Esophagus squamous epithelium (tissue), 5 donors: ENCODE measurements at places on chromosomes 12 and 14.

GRCh38 chr14:82190742-82191141, 657.1 kb upstream of the SEL1L start:
- DNase-seq: no peak

- DNase-seq: no peak
Observed at GRCh38 chr14:91094772-91095171, 19.1 kb upstream of the DGLUCY start.

- DNase-seq: no peak
Observed at GRCh38 chr12:59344224-59344623, 251.6 kb upstream of the SLC16A7 start.

GRCh38 chr12:62588916-62589315, 122.3 kb downstream of the MON2 start:
- no peak for DNase-seq

GRCh38 chr12:27555925-27556778, 32.1 kb downstream of the PPFIBP1 start:
- no peak for DNase-seq

DNA sequence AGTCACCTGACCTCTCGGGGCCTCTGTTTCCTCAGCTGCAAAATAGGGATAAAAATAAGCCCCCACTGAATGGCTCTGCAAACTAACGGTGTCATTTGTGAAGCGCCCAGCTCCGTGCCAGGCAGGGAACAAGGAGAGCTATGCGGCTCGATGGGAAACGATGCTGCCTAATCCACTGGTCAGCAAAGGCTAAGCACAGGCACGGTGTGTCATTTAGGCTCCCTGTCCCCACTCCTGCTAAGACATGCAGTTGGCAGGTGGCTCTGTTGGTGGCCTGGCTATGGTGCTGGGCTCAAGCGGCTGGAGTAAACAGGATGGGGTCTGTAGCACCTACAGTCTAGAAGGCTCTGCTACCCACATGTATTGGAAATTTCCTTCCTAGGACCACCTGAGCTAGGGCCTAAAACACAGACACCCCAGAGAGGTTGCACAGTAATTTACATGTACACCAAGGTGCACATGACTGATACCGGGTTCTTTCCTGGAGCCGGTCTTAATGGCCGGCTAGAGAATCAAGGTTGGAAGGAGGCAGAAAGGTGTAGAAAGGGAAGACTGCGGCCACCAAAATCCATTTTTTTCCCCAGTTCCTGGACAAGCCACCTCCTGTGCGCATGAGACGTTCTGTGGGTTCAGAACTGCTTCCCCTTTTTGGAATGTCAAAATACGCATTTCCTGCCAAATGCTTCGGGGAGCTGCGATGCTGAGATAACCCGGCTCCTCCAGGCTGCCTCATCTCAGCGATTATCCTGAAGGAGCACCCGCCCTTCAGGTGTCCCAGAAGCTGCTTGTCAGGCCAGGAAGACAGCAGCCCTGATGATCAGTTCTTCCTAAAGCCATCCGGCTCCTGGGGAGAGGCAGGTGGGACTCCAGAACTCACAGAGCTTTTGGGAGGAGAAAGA, 1.0 kb downstream of the CACNA2D4 start:
- DNase-seq: no peak

DNA sequence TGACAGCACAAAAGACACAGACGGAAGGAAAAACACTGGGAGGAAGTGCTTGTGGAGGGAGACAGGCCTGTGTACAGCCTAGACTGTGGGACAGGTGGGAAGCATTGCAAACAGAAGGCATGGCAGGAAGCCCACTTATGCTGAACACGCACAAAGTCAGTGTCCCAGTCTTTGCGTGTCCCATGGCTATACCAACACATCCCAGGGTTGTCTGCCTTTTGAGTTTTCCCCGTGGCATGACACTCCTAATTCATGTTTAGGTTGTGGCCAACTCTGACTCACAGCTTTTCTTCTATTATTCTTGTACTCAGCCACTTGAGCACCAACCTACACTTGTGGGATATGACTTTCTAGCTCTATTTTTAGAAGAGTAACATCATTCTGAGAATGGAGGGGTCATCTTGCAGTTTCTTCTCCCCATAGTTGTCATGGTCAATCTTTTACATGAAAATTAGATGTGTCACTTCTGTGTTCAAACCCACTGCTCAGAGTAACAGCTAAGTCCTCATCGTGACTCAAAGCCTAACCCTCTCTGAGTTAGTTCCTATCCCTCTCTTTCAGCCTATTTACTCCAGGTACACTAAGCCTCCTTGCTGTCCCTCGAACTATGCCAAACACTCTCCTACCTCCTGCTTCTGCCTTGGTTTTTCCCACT, 27.5 kb upstream of the JPH4 start:
- no peak for DNase-seq

- DNase-seq: no peak
Observed at GRCh38 chr14:53567236-53567780, 389.3 kb downstream of the BMP4 start.

GRCh38 chr12:28879379-28879778, 269.7 kb upstream of the FAR2 start:
- DNase-seq: no peak

DNA sequence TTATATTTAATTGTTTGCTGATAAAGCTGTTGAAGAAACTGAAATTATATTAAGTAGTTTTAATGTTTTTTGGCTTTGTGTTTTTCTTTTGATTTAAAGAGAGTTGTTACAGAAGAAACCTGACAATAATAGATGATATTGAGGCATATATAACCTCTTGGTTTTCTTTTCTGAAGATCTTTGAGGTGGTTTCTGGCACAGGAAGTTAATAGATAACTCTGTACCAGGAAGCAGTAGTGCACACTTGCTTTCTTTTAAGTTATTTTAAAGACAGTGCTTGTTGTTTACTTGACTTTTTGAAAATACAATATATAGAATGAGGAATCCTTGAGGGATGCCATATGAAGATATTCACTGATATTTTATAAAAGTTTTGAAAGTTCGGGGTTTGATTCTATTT, 209.0 kb upstream of the FBXO33 start:
- no peak for DNase-seq

- DNase-seq: no peak
Observed at GRCh38 chr12:92134638-92135274, 10.9 kb downstream of the BTG1 start.

DNA sequence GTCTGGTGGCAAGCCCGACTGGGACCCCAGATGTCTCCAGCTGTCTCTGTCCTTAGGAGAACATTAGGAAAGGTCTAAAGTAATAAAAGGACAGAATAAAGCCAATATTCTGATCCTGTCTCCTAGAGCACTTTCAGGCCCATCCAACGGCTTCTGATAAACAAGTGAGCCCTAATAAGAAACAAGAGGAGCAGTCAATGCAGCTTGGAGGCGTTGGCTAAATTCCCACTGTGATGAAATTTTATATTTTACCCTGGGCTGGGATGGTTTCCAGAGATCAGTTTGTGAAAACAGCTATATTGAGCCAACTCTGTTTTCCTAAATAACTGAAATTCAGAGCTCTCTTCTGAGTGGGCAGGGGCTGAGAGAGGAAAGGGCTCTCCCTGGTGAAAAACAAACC, 55.5 kb upstream of the SRRM4 start:
- DNase-seq: no peak

DNA sequence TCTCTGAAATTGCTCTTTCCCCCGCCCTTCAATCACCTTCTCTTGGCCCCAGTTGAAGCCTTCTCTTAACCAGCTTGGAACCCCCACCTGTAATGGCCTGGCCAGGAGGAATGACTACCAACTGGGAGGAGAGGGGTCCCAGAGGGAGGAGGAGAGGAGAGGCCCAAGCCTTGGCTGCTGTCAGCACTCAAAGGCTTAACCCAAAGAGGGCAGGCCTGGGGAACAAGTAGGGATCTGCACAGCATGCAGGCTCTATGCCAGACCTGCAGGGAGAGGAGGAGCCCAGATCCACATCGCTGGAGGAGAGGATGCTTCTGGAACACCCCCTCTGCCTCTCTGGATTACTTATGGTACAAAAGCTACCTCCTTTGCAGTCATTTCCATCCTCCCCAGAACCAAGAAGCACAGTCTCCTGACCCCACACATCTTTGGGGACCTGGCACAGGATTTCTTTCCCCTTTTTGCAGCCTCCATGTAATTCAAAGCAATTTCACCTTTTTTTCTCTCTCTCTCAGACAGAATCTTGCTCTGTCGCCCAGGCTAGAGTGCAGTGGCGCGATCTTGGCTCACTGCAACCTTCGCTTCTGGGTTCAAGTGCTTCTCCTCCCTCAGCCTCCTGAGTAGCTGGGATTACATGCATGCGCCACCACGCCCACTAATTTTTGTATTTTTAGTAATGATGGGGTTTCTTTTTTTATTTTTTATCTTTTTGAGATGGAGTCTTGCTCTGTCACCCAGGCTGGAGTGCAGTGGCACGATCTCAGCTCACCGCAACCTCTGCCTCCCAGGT, 6.2 kb downstream of the RARG start:
- DNase-seq: no peak

- DNase-seq: no peak
Observed at GRCh38 chr14:51784466-51784865, 75.9 kb upstream of the GNG2 start.

GRCh38 chr12:89051065-89051677, 301.1 kb downstream of the DUSP6 start:
- no peak for DNase-seq

DNA sequence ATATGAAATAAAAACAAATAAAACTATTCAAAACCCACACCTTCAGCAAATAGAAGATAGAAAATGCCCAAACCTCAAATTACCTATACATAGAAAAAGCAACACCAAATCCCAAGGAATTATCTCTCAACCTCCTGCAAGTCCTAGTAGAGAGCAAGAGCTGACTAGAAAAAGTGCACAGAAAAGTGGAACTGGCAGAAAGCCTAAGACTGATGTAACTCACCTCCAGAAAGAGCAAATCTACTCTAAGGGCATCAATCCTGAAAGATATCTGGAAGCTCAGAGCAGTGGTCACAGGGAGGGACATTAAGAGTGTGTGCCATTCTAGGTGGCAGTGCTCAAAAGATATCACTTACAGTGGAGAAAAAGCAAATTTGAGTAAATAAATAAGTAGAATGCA, 62.1 kb upstream of the PLEKHG7 start:
- no peak for DNase-seq

GRCh38 chr12:54352022-54352531, 12.2 kb downstream of the GPR84 start:
- DNase-seq: no peak

- no peak for DNase-seq
Observed at GRCh38 chr12:11657511-11657910, 8.0 kb downstream of the ETV6 start.
